Forelimb muscle (tissue), 1 donor: ENCODE measurements at places on chromosomes 12 and 14. TPM values are rescaled to one million over a fixed set of nuclear protein-coding genes. Genes with fewer than 3 reads are reported as not detected.

The IRAK3 gene
- polyA plus RNA-seq, result 4.4 TPM

The PELI2 gene
- polyA plus RNA-seq, result 3.7 TPM

The NRXN3 gene
- polyA plus RNA-seq, result 0.58 TPM

The IKZF4 gene
- polyA plus RNA-seq, result 9.4 TPM

The SERPINA5 gene
- not detected for polyA plus RNA-seq

The ADGRD1 gene
- polyA plus RNA-seq, result 9.5 TPM

The MANSC4 gene
- polyA plus RNA-seq, result 0.32 TPM

The LYSET gene
- 13.9 TPM for polyA plus RNA-seq

The P3H3 gene
- 40.3 TPM for polyA plus RNA-seq

The KRT7 gene
- 0.86 TPM for polyA plus RNA-seq

The TNFRSF1A gene
- polyA plus RNA-seq, result 50.8 TPM

The TAS2R7 gene
- polyA plus RNA-seq, result not detected

The PTGDR gene
- 0.18 TPM for polyA plus RNA-seq

The CLEC14A gene
- 23.9 TPM for polyA plus RNA-seq

The TM7SF3 gene
- 26.8 TPM for polyA plus RNA-seq

The DUSP16 gene
- polyA plus RNA-seq, result 35.1 TPM

The GPHB5 gene
- polyA plus RNA-seq, result not detected

The AHNAK2 gene
- 12.7 TPM for polyA plus RNA-seq

The CCDC196 gene
- polyA plus RNA-seq, result not detected

The TMEM63C gene
- polyA plus RNA-seq, result 0.67 TPM
